ENCODE measurements at places on chromosomes 3 and 15.

DNA sequence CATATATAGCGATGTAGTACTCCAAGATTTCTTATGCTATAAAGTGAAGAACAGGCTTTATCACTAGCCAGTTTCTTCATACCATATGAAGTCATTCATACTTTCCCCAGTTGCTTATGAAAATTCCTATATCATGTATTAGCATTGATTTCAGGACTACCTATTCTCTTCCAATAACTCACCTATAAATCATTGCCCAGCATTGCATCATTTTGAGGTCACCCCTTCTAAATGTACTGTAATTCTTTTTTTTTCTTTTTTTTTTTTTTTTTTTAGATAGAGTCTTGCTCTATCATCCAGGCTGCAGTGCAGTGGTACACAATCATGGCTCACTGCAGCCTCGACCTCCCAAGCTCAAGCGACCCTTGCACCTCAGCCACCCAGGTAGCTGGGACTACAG is 27.1 kb downstream of the RTP3 start:
- no peak for DNase-seq

DNA sequence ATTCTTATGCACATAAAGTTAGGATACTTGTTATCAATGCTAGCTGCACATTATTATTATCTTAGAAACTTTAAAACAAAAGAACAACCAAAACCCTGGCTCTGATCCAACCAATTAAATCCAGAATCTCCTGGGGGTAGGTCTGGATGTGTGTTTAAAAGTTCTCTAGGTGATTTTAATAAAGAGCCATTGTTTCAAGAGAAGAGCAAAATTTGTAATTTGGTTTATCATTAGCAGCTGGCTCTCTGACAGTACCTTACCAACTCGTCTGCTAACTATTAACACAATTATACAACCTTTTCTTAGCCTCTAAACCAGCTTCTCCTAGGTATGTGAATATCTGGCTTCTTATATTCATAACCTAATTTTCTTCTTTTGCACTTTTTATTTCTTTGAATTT is 68.9 kb downstream of the IFT80 start:
- DNase-seq = no peak

DNA sequence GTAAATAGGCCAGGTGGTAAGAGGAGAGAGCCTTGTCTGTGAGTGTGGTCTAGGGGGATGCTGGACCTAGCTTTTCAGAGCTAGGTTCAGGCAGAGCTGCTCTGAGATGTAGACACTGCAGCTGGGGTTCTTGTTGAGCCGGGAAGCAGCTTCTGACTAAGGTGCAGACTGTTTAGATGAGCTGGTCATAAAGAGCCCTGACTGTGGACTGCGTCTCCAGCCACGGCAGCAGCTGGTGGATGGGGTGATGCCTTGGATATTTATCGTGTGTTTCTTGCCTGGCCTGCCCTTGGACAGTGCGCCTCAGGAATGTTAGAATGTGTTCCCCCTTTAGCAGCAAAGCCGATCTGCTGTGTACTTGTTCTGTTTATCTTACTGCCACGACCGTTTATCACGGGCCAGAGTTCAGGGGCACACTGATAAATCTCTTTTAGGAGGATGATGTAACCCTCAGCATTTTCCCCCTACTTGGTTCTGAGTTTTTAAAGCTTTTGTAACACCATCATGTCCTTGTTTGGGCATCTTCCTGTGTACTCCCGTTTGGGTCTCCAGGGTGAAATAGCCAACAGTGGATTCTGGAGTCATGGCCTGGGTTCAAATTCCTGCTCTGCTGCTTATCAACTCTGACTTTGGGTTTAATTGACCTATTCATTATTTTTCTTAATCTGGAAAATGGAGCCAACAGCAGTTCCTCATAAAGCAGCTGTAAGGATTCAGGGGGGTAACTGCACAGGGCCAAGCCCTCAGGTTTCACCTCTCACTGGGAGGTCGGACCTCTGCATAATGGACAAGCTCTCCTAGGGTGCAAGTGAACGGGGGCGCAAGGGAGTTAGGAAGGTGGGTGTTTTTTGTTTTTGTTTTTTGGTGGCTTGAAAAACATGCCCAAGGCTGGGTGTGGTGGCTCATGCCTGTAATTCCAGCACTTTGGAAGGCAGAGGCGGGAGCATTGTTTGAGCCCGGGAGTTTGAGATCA is 51.4 kb downstream of the FLNB start:
- DNase-seq = no peak

- DNase-seq = no peak
These were observed 24.8 kb downstream of the CCR1 start for GRCh38 chr3:46183330-46183729.

- no peak for DNase-seq
These were observed 109.1 kb upstream of the ATP10A start for GRCh38 chr15:25972141-25972675.

GRCh38 chr3:12015627-12016026 is 11.4 kb downstream of the SYN2 start:
- no peak for DNase-seq

DNA sequence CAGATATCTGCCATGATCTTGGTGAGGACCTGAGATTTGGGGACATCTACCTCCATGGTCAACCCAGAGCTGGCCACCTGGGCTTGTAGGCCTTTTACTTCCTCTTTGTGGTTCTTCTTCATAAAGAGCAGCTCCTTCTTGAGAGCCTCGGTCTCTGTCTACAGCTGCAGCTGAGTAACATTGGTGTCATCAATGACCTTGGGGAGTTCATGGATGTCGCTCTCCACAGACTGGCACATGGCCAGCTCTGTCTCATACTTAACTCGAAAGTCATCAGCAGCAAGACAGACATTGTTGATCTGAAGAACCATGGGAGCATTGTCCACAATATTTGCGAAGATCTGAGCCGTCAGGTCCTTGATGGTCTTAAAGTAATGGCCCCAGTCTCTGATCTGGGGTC is 15.7 kb upstream of the RASA2 start:
- DNase-seq = no peak

GRCh38 chr3:195337747-195338146 is 66.8 kb upstream of the XXYLT1 start:
- DNase-seq = no peak

DNA sequence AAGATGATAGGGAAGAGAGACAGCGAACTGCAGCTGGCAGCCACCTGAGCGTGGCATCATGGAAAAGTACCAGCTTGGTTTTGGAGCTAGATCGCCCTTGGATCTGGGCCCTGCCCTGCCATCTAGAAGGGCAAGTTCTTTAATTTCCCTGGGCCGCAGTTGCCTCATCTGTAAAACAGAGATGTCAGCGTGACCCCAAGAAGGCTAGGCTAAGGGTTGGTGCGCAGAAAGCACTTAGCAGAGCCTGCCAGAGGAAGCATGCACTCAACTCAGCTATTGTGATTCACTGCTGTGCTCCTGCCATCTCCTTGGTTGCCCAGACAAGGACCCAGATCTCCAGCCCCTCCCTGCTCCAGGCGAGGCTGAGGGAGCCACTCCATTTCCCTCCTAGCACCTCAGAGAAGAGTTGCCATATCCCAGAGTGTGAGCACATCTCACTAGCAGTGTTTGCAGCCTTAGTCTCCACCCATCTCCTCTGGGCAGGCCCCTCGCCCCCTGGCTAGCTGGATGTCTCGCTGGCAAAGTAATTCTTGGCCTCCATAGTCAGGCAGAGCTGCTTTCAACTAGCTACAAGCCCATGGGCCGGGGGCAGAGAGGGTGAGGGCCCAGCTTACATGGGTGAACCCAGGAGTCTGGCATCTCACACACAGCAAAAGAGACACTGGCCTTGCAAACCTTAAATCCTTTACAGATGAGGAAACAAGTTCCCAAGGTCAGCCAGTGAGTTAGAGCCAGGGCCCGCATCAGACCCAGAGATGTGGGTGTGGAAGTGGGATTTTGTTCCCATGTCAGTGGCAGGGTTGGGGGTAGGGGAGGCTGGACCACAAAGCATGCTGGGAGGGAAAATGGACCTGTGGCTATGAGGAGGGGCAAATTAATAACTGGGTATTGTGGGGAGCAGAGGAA is 280.7 kb upstream of the TLE3 start:
- no peak for DNase-seq

DNA sequence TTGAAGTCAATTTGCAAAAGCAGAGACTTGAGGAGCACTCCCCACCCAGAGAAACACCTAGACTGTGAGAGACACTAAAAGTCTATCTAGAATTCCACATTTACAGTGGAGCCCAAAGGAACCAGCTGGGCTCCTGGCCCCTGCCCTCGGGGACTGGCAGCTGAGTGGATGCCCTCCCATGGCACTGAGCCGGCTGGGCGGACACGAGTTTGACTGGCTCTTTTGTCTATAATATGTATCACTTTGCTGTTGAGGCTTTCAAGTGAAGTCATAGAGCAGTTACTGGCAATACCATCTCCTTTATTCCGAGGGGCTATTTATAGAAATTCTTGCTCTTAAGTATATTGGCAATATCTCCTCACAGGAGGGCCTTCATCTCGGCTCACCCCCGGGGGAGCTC is 65.8 kb upstream of the TNFAIP8L3 start:
- no peak for DNase-seq

DNA sequence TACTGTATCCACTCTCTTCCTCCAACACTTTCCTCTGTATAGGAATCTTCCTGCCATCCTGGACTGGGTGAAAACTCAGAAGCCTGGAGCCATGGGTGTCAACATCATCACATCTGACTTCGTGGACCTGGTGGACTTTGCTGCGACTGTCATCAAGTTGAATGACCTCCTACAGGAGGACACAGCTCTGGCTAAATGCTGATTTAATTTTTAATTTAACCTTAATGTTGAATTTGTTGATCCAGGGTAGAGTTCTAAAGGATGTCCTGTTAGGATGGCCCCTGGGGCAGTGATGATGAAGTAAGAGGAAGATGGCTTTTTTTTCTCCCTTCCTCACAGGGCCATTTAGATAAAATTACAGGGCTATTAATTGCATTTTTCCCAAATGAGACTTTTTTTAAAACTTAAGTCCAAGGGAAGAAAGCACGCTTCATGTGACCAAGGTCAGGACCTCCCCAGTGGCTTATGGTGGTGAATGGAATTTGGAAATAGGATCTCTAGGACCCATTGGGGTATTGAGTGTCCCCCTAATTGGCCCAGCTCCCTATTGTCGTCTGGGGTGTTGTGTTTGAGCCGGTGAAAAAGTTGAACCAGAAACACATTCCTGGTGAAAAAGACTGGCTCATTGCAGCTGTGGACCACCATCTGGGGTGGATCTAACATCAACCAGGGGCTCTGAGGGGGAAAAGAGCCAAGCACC is 125.7 kb upstream of the ZBED2 start:
- no peak for DNase-seq

GRCh38 chr15:43915631-43916325 is 89.0 kb downstream of the WDR76 start:
- no peak for DNase-seq

DNA sequence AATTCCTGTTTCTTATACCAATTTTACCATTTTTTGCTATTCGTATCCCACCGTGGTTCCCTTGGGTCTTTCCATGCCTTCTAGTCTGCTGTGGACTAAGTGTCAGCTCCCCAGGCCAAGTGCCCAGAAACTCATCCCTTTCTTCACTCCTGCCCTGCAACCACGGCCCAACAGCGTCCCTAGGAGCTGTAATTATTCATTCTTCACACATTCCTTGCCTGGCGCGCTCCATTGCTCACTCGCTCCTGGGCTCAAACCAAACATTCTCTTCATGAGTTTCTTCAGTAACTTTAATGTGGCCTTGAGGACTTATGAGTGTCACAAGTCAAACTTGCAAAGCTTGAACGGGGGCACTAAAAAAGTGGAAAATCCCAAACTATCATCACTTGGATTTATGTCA is 15.7 kb downstream of the GABRB3 start:
- DNase-seq = no peak

GRCh38 chr3:178618197-178618596 is 82.0 kb downstream of the KCNMB2 start:
- DNase-seq = no peak

DNA sequence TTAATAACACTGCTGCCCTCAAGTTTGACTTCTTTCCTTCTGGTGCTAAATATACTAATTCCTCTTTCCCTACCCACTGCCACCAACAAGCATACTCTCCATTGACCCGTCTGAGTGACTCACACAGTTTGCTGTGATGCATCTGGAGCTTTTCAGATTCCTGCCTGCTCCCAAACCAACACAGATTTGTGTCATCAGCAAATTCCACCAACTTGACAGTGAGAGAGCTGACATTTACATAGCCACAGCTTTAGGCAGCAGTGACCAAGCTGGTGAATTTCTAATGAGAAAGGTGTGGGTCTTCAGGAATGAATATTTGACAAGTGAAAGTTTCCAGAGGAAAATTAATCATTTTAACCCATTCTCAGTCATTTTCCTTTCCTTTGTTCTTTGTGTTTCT is 96.5 kb upstream of the PRICKLE2 start:
- no peak for DNase-seq

DNA sequence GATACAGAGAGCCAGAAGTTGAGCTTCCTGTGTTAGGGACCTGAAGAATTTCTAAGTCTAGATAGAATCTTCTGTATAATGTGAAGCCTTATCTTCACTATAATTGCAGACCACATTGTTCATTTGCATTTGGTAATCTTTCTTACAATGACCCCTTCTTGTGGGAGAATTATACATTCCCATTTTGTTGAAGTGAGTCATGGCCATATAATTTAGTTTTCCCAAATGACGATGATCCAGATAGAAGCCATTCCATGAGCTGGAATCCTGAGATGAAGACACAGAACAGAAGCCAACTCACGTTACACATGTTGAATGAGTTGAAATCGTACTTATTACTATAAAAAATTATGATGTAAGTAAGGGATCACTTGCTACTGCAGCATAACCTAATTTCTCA is 187.8 kb downstream of the TUSC7 start:
- DNase-seq = no peak

DNA sequence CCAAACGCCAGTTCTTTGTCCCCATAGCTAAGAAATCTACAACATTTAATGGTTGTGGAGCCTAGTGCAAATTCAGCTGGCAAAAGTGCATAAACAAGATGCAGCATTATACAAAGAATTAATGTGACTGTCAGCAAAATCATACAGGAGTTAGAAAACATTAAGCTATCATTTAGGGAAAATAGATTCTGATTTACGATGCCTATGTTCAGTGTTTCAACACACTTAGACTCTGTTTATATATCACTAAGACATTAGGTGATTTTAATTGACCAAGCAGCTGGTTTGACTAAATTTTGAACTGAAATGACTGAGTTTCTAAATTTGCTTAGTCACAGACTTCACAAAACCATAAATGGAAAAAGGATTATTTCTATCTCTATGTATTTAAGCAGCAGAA is 1076.8 kb downstream of the TBL1XR1 start:
- DNase-seq = no peak

GRCh38 chr3:57733790-57734189 is 22.3 kb upstream of the SLMAP start:
- no peak for DNase-seq

All from Panc1 (cell line).